ENCODE measurements at places on chromosomes 16 and 17.
A peak's percentile ranks its signal among the peaks of the same experiment; 100 is the strongest.

DNA sequence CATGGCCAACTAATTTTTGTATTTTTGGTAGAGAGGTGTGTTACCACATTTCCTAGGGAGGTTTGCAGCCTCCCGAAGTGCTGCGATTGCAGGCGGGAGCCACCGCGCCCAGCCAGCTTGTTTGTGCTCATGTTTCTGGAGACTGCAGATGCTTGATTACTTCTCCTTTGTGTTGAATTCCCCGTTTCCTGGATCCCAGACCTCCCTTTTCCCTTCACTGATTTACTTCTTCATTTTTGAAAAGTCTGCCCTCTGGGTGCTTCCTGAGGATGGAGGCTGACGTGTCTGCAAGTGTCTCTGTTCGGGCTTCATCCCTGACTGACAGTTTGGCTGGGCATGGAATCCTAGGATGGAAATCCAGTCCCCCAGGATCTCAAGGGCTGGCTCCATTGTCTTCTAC is 7.0 kb upstream of the TRIM47 start:
- no peak for DNase-seq

DNA sequence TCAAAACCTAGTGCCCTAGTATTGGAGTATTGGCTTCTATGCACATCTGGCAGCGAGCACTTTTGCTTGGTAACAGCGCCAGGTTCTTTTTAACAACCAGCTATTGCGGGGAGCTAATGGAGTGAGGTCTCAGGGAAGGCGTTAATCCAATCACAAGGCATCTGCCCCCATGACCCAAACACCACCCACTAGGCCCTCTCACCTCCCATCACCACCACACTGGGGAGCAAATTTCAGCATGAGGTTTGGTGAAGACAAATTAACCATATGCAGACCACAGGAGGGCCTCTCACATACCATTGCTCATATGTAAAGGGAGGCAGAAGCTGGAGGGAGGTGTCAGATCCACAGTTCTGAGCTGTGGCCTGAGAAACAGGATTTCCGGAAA is 893 bp upstream of the ODF4 start:
- DNase-seq = no peak

- no peak for DNase-seq
These were observed 105.0 kb downstream of the C16orf78 start for GRCh38 chr16:49478616-49479015.

- no peak for DNase-seq
These were observed 16.8 kb upstream of the ASGR2 start for GRCh38 chr17:7131423-7131791.

- peak; percentile 3 for DNase-seq
These were observed 23.9 kb upstream of the KLHDC4 start for GRCh38 chr16:87789437-87790291.

- no peak for DNase-seq
These were observed 126.6 kb downstream of the TMEM132E start for GRCh38 chr17:34706029-34706428.

GRCh38 chr17:42387661-42388380 is 421 bp downstream of the STAT3 start:
- peak; percentile 48 for DNase-seq

All from NCI-H1417 (cell line).